ENCODE measurements at places on chromosomes 7 and 10.

- DNase-seq, result no peak
These were observed 7.5 kb upstream of the CSGALNACT2 start for GRCh38 chr10:43130770-43131171.

DNA sequence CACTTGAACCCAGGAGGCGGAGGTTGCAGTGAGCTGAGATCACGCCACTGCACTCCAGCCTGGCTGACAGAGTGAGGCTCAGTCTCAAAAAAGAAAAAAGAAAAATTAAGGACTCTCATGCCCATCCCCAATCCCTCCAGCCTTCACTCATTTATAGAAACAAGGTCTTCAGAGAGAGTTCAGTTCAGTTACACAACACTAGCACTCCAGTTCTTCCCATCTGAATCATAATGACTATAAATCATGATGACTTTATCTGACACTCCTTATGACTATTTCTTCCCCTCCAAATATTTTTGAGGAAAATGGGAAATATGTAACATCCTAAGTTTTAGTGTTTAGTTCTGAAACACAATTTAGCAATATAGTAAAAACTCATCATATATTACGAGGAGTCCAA is 107.4 kb upstream of the LSM8 start:
- no peak for DNase-seq

DNA sequence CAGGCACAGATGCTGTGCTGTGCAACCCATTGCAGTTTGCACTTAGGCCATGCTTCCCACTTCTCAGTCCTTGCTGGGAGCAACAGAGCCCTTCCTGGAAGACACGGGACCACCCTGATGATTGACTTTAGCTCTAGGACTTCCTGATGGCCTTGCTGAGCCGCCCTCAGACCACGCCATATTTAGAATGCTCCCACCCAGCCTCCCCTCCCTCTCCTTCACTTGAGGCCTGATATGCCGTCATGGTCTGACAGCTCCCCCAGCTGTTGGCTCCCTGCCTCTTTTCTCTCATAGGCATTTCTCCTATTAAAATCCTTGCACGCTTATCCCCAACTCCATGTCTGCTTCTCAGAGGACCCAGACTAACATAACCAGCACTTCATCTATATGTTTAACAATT is 29.4 kb upstream of the GATAD1 start:
- no peak for DNase-seq

- DNase-seq, result no peak
These were observed 19.2 kb downstream of the SLC35B4 start for GRCh38 chr7:134297489-134297888.

DNA sequence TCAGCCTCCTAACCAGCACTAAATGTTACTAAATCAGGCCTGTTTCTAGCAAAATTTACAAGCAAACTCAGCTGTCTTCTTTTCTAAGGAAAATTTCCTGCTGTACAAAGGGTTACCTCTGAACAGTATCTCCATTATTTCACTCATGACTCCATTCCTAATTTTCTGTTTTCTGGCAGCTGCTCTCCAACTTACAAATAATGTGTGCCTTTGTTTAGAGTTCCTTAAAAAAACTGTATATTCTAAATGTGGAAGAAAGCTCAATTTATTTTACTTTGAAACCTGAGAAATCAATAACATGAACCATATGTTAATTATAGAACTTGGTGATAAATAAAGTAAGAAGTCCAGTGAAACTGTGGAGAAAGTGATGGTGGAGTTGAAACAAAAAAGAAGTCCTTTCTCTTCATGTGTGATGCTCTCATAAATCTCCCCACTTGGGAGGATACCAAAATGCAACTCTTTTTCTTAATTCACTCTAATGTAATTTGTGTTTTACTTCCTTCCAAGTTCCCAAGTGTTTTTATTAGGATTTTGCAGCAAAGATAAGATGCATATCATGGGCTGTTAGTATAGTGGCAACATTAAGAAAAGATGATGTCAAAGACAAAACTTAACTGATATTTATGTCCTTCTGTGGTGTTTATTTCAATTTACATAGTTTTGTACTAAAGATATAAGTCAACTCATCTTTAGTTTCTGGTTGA is 74.8 kb downstream of the CDK6 start:
- DNase-seq, result no peak

DNA sequence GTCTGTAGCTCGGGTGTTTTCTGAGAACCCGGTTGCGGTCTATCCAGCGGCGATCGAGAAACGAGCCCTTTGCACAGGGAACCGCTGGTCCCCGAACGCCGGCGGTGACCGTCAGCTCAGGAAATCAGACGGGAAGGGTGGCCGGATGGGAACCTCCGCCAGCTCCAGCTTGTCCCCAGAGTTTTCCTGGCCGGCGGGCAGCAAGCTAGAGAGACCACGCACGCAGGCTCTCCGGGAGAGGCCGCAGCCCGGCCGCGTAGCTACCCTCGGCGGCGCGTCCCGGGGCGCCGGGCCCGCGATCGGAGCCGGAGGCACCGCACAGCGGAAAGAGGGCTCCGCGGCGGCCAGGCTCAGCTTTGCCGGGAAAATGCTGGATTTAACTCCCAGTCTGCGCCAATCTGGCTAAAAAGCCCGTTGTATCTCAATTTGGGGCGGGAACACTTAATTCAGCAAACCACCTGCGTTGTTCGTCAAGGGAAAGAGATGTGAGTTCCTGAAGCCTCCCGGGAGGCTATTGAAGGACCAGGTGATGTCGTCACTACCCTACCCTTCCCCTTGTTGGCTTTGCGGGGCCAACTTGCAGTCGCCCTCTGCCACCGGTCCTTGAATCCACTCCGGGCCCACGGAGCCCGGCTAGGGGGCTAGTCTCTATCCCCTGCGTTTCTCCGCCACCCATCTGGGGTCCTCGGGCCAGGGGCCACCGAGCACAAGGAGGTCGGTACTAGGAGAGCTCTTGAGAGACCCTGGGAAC is 859 bp upstream of the CH25H start:
- no peak for DNase-seq

GRCh38 chr7:131074585-131074984 is 253.1 kb upstream of the MKLN1 start:
- no peak for DNase-seq

- DNase-seq, result no peak
These were observed 288.7 kb downstream of the LRMDA start for GRCh38 chr10:75720157-75720556.

- DNase-seq, result no peak
These were observed 29.5 kb downstream of the LYZL2 start for GRCh38 chr10:30600005-30600404.

- DNase-seq, result no peak
These were observed 500.6 kb upstream of the IGFBP3 start for GRCh38 chr7:46421441-46422230.

DNA sequence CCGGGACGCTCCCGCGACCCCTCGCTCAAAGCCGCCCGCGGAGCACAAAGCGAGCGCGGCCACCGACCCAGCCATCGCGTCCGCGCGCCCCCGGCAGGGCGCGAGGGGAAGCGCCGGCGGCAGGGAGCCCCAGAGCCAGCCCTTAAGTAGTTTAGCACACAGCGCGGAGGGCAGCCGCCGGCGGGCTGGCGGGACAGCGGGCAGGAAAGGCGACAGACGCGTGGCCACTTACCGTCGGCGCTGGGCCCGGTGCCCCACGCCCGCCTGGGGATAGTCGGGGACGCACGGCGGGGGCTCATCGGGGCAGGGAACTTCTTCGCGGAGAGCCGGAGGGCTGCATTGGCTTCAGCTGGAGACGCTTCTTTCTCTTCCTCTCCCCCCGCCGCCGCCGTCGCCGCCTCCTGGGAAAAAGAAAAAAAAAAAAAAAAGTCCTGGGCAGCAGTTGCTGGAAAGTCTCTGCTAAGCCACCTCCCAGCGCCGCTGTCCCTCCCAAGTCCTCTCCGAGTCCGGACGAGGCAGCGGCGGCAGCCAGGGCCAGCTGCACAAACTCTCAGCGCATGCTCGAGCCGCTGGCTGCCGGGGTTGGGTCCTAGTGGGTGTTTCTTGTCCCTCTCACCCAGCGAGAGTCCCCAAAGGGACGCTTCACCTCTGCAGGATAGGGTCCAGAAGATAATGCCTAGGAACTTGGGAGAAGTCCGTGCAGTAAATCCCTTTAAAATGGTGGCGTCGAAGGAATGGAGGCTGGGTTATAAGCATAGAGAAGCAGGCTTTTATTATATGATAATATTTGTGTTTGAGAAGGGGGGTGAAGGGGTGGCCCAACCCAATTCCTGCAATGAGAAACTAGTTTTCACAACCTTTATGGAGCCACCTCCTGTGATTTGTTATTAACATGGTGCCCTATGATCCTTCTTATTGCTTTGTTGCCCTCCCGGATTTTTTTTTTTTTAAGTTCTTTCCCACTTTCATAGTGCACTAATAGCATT is at the start of gene TSPAN12:
TSPAN12 (minus strand) TSS at position 557 of the 986 bp plus-strand sequence. CDS start 1,381 bp downstream, outside the sequence.
- DNase-seq, result peak; percentile 32

DNA sequence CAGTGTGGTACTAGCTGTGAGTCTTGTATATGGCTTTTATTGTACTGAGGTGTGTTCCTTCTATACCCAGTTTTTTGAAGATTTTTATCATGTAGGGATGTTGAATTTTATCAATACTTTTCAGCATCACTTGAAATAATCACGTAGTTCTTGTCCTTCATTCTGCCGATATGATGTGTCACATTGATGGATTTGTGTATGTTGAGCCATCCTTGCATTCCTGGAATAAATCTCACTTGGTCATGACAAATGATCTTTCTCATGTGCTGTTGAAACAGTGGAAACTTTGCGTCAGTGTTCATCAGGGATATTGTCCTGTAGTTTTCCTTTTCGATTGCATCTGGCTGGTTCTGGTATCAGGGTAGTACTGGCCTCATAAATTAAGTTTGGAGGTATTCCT is 7.1 kb upstream of the PRKAR1B start:
- no peak for DNase-seq

DNA sequence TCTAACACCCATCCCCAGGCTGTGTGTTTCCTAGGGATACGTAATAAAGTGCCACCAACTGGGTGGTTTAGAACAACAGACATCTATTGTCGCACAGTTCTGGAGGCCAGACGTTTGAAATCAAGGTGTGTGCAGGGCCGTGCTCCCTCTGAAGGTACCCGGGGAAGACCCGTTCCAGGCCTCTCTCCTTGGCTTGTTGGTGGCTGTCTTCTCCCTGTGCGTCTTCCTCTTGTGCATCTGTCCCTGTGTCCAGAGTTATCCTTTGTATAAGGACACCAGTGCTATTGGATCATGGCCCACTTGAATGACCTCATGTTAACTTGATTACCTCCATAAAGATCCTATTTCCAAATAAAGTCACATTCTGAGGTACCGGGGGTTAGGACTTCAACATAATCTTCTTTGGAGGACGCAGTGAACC is 15.6 kb downstream of the GRK5 start:
- DNase-seq, result no peak

DNA sequence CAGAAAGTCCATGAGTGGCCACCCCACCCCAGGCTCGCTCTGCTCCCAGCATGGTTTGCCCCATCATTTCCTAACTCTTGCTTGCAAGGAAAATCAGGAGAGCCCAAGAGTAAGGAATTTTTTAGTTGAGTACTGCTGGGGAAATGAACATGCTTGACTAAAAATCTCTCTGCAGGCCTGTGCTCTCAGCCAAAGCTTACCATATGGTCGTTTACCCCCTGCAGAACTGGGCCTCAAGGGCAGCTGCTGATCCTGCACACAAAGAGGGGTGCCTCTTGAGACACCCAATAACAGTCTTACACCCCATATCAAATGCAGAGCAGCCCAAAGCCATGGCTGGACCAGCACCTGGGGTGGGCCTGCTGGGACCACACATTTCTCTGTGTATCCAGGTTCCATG is 183.2 kb downstream of the CXCL12 start:
- no peak for DNase-seq

DNA sequence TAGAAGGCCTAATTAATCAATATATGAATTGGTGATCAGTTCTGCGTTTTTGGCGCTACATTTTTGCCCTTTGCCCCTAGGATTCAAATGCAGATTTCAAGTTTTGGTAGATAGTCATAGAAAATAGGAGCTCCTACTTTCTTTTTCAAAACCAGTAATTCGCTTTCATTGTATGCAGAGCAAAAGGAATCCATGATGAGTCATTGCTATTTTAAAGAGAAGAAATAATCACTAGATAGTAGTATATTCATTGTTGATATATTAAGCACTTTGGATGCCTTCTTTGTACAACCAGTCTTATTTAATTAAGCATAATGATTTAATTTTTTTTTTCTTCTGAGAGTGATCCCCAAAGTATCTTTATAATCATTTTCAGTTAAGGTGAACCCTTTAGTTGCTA is 50.3 kb downstream of the CSTF2T start:
- DNase-seq, result no peak

DNA sequence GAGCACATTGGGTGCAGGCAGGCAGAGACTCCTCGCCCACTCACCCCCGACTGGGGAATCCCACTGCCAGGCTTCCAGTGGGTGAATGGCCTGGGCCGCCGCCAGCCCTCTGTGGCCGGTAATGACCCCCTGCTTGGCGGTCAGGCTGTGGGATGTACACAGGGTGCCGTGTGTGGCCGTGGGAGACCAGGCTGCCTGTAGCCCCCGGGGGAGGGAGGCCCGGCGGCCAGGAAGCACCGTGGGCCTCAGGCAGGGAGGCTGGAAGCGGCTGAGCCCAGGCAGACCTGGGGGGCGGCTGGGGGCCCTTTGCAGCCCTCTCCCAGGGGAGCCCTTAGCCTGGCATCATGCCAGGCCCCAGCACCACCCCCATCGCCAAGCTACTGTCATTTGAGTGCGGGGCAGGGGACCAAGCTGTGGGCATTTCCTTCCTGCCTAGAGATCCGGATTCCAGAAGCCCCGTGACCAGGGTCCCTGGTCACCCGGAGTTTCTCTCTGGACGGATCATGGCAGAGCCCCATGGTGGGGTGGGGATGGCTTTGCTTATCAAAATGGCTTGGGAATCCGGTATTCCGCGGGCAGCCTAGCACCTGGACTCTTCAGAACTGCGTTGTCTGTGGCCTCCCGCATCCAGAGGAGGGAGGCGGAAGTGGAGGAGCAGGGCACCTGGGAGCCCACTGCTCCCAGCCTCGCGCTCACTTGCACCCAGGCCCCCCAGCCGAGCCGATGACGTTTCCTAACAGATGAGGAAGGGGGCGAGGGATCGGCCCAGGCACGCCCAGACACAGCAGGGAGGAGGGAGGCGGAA is 1.1 kb downstream of the TTYH3 start:
- peak; percentile 54 for DNase-seq

GRCh38 chr10:10831085-10831484 is 186.6 kb upstream of the CELF2 start:
- peak; percentile 53 for DNase-seq
